ENCODE measurements at places on chromosomes 5 and 9.

- no peak overlapping the region for H3K27ac ChIP-seq
- H3K4me3 ChIP-seq, result no peak overlapping the region
- H3K36me3 ChIP-seq, result peaks cover 6% of the 10 kb centered on the region
- peak; percentile 27 for DNase-seq
- H3K27me3 ChIP-seq, result no peaks in the 10 kb centered on the region
These were observed 290.9 kb downstream of the CDK5RAP2 start for GRCh38 chr9:120289098-120289497.

GRCh38 chr9:7360513-7360912, 439.1 kb downstream of the DMAC1 start:
- H3K27me3 ChIP-seq, result peaks cover 7% of the 10 kb centered on the region
- H3K4me3 ChIP-seq, result no peak overlapping the region
- H3K36me3 ChIP-seq, result peaks cover 6% of the 10 kb centered on the region
- DNase-seq, result peak; percentile 18
- H3K27ac ChIP-seq, result no peak overlapping the region

DNA sequence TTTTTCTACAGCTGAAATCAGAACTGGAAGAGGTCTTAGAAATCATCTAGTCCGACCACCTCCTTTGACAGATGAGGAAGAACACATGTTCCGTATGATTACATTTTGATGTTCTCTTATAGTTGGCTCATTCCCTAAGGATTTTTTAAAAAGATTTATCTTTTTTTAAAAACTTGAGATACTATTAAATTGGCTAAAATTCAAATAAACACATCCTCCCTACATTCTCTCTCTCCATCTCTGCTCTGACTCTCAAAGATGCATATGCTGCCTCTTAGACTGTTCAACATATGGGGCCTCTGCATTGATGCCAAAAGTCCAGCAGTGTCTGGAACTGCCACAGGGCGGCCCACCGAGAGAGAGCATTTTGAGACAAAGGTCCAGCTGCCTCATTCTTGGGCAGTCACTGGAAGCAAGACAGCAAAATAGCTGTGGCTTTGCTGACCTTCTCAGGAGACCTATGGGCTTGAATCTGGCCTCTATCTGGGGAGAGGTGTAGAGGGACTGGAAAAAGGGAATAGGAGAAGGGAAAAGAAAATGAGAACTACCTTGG, 12.8 kb upstream of the TSSK1B start:
- no peaks in the 10 kb centered on the region for H3K27me3 ChIP-seq
- no peak overlapping the region for H3K27ac ChIP-seq
- peaks cover 7% of the 10 kb centered on the region for H3K36me3 ChIP-seq

DNA sequence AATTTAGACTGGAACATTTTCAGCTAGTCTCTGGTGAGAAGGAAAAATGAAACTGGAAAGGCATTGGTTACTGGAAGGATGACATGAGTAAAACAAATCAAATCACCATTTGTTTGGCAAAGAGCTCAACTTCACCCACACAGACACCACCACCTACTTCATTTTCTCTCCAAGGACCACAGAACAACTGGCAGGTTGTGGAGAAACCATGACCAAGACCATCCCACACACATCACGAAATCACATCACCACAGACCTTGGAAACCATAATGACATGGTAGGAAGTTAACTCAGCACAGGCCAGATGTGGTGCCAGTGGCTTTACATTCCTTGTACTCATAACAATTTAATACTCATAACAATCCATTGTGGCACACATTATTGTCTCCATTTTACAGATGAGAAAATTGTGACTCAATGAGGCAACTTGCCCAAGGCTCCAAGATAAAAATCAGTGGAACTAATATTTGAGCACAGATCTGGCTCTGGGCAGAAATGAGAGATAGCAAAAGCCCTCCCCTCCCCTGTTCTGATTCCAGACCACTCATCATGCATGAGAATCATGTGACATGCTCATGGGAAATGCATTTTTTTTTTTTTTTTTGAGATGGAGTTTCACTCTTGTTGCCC, 7.5 kb downstream of the OR1K1 start:
- H3K36me3 ChIP-seq, result no peaks in the 10 kb centered on the region
- H3K4me3 ChIP-seq, result no peak overlapping the region
- no peaks in the 10 kb centered on the region for H3K4me1 ChIP-seq
- H3K27ac ChIP-seq, result no peak overlapping the region
- H3K27me3 ChIP-seq, result no peaks in the 10 kb centered on the region
